Fibroblast of skin of left biceps (primary cell): ENCODE measurements at places on chromosomes 4 and X.
A peak's percentile ranks its signal among the peaks of the same experiment; 100 is the strongest.

DNA sequence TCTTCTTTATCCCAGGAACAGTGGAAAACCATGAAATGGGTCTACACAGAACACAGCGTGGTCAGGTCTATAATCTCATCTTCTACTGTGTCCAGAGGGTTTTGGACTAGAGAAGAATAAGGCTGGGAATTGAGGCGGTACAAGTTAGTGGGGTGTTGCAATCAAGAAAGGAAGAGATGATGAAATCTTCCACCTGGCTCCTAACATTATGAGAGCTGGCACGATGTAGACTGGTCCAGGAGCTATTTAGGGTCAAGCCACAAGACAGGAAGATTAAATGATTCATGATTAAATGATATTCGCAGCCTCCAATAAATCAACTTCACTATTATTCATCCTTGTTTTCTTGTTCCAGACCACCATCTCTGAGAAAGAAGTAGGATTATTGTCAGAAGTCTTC lies 88.0 kb downstream of the ARSF start:
- no peak for DNase-seq

- peak; percentile 34 for DNase-seq
Measured at GRCh38 chrX:133415276-133416105, at the start of gene GPC4. GPC4 (minus strand) TSS chrX:133415489; CDS start chrX:133414965, 524 bp downstream.

DNA sequence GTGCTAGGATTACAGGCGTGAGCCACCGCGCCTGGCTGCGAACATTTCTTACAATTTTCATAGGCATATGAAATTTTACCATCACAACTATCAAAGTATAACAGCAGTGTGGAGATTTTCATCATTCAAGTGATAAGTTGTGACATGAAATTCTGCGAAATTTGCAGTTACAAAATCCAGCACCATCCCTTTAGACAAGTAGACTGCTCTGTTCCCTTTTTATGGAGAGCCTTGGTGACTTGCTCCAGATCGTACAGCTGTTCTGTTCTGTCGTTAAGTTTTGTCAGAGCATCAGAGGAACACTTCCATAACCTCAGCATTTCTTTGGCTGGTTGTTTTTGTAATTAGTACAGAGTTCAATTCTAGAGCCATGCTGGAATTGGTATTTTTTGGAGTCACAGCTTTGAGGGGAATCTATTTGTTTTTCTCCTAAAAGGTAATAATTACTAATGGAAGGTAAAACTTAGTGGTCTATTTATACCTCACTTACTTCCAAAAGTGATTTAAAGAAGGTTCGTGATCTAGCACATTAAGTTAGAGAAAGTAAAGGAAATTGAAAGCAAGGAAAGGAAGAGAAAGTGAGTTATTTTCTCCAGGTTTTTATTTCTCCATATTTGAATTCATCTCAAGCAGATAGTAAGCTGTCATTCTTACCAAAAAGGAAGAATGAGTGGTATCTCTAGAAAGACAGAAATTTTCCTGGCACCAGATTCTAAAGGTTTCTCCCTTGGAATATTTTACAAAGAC lies 22.1 kb downstream of the ZRSR2 start:
- no peak for DNase-seq

GRCh38 chr4:20272411-20272872 lies 20.7 kb downstream of the SLIT2 start:
- no peak for DNase-seq

DNA sequence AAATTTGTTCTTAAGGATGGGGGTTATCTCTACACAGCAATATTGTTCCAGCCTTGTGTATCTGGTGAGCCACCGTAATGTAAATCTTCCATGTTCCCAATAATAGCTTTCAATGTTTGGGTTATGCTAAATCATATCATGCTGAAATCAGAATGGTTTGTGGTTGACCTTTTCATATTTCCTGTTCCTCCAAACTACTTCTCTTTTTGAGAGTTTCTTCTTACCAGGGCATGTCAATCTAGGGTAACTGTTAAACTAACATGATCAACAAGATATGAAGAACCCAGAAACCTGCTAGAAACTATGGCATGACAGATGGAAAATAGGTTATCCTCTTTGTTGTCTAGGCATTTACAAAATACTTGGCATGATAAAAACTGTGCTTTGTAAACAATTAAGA lies 22.0 kb downstream of the TNMD start:
- DNase-seq: no peak

GRCh38 chr4:39617534-39617933 lies 21.1 kb downstream of the SMIM14 start:
- DNase-seq: no peak

DNA sequence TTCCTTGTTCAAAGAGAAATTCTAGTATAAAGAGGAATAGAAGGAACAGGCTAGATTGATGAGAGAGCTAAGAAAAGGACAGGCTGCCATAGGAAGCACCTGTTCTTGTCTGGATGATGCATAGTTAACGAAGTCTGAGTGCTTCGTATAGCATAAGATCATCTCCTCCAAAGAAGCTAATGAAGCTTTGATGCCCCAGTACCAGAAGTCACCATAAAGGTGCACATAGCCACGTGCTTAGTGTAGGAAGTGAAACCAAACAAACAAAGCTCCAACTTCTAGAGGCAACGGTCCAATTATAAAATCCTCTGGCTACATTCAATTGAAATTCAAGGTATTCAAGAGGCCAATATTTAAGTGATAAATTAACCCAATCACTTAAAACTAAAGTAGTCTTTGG lies 31.0 kb downstream of the AFAP1 start:
- DNase-seq: no peak

DNA sequence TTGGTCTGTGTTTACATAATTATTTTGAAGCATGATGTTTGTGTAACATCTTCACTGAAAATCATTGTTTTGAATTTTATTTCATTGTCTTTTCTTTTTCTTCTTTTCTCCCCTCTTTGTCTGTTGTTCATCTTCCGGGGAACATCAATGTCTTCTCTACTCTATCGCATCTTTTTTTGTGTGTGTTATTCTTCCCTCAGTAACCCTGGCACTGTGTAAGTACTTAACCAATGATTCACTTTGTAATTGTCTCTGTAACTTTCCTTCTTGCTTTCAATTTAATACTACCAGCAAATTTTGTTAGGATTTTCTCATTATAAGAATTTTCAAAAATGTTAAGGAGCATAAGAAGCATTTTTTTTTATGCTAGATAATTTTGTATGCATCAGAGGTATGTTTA lies 130.8 kb downstream of the PDLIM5 start:
- no peak for DNase-seq

GRCh38 chr4:3787489-3788365 lies 21.5 kb downstream of the ADRA2C start:
- DNase-seq: no peak

- no peak for DNase-seq
Measured at GRCh38 chrX:110407910-110408545, 49.4 kb downstream of the RTL9 start.

DNA sequence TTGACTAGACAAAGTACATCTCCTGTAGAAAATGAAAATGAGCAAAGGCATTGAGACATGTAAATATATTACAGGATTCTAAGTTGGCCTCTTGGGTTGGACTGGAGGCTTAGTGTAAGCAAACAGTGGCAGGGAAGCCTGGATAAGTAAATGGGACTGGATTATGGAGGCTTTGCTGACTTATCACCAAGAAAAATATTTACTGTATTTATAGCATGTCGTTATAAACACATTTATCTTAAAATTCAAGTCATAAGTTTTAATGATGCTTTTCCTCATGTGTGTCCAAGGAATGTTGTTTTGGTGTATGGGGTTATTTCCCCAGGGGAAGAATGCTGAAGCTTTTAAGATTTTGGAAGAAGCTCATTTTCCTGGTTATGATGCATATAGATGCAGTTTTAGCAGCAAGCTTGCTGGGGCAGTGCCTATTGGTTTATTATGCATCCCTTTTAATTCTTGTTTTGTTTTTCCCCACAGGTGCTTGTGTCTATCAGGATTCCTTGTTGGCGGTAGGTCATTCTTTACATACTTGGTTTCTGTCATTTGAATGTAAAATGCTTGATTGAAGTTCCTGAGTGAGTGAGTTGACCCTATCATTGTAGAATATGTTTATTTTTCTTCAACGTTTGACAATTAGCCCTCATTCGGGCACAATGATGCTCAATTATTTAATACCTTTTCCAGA lies 8.5 kb downstream of the FRAS1 start:
- DNase-seq: no peak

DNA sequence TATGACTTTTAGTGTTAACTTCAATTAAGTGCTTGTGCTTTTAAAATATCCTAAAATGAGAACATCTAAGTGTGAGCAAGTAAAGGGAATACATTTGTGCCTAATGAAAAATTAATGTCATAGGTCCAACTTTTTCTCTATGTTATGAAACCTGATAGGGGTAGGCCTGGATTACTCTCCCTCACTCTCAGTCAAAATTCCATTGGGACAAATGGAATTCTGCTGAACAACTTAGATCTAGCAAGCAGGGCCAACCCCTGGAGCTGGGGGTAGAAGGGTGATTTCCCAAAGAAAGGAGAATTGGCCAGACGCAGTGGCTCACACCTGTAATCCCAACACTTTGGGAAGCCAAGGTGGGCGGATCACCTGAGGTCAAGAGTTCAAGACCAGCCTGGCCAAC lies 67.4 kb downstream of the EDNRA start:
- no peak for DNase-seq

- DNase-seq: no peak
Measured at GRCh38 chrX:10620121-10620699, at the start of gene MID1. MID1 (minus strand) TSS chrX:10620585; CDS start chrX:10567547, 53,038 bp downstream.

DNA sequence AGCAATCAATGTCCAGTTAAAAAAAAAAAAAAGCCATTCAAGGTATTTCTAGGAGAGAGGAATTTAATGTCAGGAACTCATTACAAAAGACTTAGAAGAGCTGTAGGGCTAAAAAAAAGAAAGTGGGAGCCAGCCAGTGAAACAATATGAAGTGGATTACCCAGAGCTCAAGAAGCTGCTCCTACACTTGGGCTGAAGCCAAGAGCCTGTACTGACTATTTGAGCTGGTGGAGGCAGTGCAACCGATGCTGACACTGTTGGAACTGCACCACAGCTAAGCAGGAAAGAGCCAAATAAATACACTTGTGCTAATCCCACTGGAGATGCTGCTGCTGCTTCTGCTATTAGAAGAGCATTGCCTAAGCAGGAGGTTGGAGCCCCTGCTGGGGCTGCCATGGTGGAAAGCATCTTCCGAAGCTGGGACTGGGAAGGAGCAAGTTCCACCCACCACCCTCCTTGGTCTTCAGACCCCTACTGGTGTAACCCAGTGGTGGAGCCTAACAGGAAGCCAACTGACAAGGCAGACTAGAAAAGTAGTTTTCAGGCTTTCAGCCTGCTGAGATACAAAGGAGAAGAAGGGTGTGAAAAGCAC lies 65.4 kb downstream of the CXXC4 start:
- DNase-seq: no peak

GRCh38 chrX:135410861-135411627 lies 10.7 kb upstream of the SMIM10L2A start:
- no peak for DNase-seq

DNA sequence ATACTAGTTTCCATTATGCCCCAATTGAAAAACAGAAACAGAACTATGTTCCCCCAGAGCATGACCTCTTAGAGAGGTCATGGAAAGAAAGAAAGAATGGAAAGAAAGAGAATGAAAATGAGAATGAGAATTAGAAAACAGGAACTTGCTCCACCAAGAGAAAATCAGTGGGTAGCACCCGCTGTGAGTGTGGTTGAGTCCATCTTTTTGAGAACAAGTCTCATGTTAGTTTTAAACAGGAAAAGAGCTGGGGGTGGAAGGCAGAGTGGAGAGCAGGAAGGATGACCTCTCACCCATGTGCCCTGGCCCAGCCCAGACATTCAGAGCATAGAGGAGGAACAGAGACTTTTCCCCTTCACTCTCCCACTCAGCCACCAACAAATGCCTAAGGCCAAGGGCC lies 4.9 kb downstream of the GSX2 start:
- DNase-seq: no peak

GRCh38 chrX:16386126-16386525 lies 218.8 kb downstream of the MAGEB17 start:
- DNase-seq: no peak

DNA sequence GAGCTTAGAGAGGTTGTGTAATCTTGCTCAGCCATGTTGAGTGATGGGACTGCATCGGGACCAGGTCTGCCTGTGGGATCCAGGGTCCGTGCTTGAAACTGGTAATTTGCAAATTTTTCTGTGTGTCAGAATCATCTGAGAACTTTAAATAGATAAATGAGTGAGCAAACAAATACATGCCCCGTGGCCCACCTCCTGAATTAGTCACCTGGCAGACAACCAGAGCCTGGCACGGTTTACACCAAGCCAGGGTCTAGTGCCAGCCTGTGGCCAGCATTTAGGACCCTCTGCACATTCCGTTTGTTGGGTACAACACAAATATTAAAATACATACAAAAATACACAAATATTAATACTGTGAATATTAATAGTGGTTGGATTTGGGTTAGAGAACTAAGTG lies 90.6 kb upstream of the STOX2 start:
- DNase-seq: no peak

DNA sequence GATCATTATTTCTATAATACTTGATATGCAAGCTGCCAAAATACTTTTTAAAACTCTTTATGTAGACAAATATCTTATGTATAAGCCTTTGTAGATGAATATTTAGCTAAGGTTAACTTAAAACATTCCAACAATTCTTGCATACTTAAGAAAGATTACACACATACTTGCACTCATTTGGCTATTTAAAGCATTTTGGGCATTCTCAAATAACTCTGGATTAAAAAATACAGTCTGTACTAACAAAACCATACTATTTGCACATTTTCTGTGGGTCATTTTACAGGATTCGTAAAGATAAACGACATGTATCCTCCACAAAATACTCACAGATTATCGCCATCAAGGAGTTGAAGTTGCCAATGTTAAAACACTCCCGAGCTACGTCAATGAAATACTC lies 26.5 kb downstream of the RASGEF1B start:
- DNase-seq: no peak

GRCh38 chr4:127134490-127134889 lies 498.3 kb upstream of the INTU start:
- DNase-seq: no peak

GRCh38 chrX:96386981-96387380 lies 297.7 kb upstream of the DIAPH2 start:
- DNase-seq: no peak

GRCh38 chr4:187108845-187109244 lies 385.2 kb upstream of the FAT1 start:
- DNase-seq: no peak

DNA sequence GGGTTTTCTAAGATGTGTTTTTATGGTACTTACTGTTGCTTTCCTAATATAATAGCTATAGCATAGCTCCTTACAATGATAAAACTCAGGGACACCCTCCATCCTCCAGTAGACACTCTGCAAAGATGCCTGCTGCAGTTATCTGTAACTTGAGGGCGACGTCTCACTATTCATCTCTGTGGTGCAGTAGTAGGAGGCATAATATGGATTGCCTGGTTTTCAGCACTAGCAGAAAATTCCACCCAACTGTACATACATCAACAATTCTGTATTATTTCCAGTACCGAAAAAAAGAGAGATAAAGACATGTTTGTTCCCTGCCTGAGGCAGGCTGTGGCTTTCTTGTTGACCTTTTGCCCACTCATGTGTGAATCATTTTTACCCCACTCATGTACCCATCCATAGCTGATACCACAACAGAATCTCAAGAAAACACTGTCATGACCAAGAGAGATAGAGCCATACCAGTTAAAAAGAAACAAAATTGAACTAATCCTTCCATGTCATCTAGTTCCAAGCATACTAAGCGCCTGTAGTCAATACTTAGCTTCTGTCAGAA lies 220.1 kb downstream of the RAB28 start:
- DNase-seq: no peak

GRCh38 chr4:159077702-159078495 lies 25.0 kb upstream of the RAPGEF2 start:
- no peak for DNase-seq
